ENCODE measurements at places on chromosomes 4 and X.

GRCh38 chr4:130705023-130705422 is 1609.1 kb downstream of the C4orf33 start:
- peak; percentile 4 for DNase-seq

- peak; percentile 37 for DNase-seq
Observed at GRCh38 chr4:20493761-20494353, 206.4 kb upstream of the PACRGL start.

DNA sequence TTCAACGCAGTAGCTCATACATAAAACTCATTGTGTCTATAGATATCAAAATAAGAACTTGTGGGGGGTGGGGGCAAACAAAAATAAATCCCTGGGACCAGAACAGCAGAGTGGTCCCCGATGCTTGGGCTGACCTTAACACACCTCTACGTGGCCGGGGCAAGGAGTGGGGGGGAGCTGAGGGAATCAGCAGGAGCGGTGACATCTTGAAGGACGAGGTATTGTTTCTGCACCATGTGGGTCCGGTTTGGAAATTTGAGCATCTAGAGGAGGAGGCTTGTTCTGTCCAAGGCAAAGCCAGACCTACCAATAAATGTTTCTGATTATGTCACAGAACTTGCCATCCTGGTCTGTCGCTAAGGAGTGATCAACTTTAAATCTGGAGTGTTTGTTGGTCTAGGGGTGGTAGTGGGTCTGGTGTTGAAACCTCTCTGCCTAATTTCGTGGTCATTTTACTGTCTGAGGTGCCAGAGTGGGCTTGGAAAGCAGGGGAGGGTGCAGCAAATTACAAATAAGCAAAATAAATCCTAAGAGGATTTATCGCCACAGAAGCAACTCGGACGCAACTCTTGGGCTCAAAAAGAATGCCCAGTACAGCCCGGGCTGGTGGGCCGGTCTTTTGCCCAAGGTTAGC is 774 bp upstream of the RAPGEF2 start:
- peak; percentile 18 for DNase-seq

GRCh38 chr4:85776579-85776978 is 301.6 kb downstream of the ARHGAP24 start:
- DNase-seq: peak; percentile 94

- DNase-seq: no peak
Observed at GRCh38 chrX:123817288-123817894, 42.5 kb upstream of the XIAP start.

GRCh38 chr4:92254767-92255442 is 48.9 kb upstream of the GRID2 start:
- DNase-seq: no peak

GRCh38 chrX:15475486-15475885 is 17.6 kb downstream of the PIR start:
- no peak for DNase-seq

DNA sequence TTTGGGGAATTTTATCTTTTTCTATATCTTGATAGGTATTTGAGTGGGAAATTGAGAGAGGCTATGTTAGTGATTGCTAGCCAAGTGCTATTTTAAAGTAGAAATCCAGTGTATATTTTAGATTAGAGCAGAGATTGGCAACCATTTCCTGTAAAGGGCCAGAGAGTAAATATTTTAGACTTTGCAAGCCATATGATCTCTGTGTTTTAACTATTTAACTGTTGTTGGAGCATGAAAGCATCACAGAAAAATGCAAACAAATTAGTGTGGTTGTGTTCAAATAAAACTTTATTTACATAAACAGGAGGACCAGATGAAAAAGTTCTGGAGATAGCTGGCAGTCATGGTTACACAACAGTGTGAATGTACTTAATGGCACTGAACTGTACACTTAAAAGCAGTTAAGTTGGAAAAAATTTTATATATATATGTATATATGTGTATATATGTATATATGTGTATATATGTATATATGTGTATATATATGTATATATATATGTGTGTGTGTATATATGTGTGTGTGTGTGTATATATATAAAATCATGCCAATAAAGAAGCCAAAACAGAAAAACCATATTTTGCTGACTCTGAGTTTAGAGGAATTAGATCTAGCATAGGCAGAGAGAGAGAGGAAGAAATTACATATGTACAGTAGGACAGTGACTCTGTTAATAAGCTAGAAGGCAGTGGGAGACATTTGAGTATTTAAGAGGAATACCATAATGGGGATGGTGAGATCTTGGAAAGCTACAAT is 83.4 kb downstream of the TMEM164 start:
- peak; percentile 53 for DNase-seq

GRCh38 chrX:153374426-153374825 is 26.7 kb downstream of the PNMA6E start:
- DNase-seq: no peak

- no peak for DNase-seq
Observed at GRCh38 chrX:39156051-39156450, 354.8 kb downstream of the MID1IP1 start.

- DNase-seq: no peak
Observed at GRCh38 chr4:55617587-55618197, 18.4 kb downstream of the NMU start.

DNA sequence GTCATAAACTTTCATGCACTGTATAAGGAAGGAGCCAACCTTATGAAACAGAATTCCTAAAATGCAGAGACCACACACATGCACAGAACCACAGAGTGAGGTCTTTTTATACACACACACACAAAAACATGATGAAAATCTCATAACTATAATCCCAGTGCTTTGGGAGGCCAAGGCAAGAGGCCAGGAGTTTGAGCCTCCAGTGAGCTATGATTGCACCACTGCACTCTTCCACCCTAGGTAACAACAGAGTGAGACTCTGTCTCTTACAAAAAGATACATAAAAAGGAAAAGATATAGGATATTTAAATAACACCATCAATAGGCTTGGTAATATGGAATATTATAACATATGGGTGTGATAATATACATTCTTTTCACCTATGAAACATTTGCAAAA is 10.6 kb downstream of the FGA start:
- no peak for DNase-seq

DNA sequence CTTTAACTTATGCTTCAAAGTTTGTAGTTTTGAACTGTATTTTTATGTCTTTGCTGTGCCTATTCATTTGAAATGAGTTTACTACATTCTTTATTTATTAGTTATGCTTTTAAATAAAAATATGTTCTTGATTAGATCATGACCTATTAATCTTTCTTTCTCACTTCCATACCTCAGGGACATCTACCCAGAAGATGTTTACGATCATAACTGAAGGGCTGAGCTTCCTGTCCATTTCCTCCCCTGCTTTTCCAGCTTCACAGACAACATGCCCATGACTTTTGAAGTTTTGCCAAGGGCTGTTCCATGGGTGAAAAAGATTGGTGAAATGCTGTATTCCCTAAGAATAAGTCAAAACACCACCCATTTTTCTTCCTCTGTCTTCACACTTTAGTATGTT is 99.7 kb upstream of the DDIT4L start:
- DNase-seq: peak; percentile 25

- no peak for DNase-seq
Observed at GRCh38 chr4:150259861-150260567, 181.8 kb downstream of the DCLK2 start.

- no peak for DNase-seq
Observed at GRCh38 chr4:88809576-88810219, 112.1 kb upstream of the NAP1L5 start.

- DNase-seq: no peak
Observed at GRCh38 chr4:98861100-98861884, 67.6 kb downstream of the EIF4E start.

DNA sequence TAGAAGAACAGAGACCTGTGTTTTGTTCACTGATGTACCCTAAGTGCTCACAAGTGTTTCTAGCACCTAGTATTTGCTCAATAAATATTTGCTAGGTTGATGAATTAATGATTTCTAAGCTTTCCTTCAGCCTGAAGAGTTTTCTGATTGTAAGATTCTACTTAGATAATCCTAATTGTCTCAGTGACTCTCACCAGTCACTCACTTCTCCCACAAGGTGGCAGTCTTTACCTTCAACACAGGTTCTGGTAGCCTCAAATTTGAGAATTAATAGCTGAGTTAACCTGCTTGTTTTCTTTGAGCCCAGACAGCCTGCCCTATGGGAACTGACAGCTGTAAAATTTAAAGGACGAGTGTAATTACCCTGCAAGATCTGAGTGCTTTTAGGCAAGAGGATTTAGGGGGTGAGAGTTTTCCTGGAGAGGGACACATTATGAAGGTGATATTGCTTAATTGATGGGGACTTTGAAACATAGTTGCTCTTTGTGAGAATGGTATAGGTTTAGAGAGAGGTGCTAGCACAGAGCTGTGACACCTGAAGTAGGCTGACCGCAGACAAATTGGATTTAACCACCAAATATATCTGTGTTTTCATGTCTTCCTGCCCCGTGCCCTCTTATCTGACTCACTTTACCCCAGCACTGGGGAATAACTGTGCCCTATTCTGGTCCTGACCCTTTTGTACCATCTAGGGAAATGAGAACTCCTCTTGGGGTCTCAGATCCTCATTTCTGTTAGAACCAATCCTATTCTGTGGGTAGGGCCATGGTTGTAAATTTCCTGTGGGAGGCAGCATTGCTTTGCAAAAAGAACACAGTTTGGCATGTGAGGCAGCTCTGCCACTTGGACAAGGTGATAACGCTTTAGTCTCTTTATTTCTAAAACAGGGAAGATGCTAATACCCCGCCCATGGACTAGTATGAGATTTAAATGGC is 27.7 kb downstream of the CD38 start:
- peak; percentile 71 for DNase-seq

DNA sequence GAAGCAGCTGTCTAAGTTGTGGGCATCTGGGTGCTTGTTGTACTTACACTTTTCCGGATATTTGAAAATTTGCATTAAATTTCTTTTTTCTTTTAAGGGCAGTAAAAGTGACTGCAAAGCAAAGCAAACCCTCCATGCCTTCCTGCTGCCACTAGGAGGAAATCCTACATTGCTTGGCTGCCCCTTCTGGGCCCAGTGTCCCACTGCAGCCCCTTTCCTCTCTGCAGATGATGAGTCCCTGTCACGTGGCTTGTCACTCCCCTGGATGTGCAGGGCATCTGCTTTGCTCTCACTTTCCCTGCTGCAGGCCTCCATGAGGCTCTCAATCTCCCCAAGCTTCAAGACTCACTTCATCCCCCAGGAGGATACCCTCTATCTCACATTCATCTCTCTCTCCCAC is 12.7 kb downstream of the TSR2 start:
- peak; percentile 57 for DNase-seq

DNA sequence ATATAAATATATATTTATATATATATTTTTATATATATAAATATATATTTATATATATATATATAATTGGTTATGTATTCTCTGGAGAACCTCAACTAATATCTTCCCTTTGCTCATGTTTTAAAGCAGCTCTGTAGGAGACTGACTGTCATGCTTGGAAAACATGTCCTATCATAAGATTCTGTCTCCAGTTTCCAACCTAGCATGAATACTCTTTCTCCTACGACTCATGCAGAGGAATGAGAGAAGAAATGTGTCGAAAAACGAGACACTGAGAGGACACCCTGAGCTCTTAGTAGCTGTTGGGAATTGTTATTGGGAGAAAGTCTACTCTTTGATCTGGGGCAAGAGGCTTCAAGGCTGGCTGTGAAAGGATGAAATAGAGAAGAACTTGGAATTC is 166.5 kb upstream of the SLIT2 start:
- peak; percentile 6 for DNase-seq

- no peak for DNase-seq
Observed at GRCh38 chr4:160276785-160277325, 1174.0 kb downstream of the RAPGEF2 start.

- DNase-seq: no peak
Observed at GRCh38 chrX:79153348-79153747, 8.9 kb downstream of the GPR174 start.

- DNase-seq: peak; percentile 6
Observed at GRCh38 chr4:48777739-48778138, 2.3 kb downstream of the FRYL start.

DNA sequence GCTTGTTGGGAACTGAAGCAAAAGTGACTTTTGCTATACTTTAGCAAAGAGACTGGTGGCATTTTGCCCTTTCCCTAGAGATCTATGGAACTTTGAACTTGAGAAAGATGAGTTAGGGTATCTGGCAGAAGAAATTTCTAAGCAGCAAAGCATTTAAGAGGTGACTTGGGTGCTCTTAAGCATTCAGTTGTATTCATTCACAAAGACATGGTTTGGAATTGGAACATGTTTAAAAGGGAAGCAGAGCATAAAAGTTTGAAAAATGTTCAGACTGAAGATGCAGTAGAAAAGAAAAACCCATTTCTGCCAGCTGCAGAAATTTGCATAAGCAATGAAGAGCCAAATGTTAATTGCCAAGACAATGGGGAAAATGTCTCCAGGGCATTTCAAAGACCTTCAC is 21.6 kb downstream of the AIMP1 start:
- no peak for DNase-seq

GRCh38 chrX:68867458-68868112 is 38.8 kb downstream of the EFNB1 start:
- no peak for DNase-seq

- peak; percentile 37 for DNase-seq
Observed at GRCh38 chr4:8427761-8428287, 12.7 kb downstream of the ACOX3 start.

DNA sequence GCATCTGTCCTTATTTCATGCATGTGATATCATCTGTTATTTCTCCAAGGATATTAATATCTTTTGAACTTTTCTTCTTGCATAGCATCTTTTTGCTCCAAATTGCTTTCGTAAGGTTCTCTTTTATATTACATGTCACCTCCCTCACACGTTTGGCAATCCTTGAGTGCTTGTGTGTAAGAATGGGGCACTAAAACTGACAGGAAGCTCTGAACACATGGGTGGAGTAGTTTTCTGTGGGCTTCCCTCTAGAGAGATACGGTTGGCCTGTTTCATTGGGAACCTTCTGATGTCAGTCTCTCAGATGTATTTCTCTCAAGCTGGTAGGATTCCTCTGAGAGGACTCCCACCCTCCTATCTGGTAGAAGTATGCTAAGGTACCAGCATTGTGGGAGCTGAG is 223.0 kb downstream of the MID1 start:
- no peak for DNase-seq

DNA sequence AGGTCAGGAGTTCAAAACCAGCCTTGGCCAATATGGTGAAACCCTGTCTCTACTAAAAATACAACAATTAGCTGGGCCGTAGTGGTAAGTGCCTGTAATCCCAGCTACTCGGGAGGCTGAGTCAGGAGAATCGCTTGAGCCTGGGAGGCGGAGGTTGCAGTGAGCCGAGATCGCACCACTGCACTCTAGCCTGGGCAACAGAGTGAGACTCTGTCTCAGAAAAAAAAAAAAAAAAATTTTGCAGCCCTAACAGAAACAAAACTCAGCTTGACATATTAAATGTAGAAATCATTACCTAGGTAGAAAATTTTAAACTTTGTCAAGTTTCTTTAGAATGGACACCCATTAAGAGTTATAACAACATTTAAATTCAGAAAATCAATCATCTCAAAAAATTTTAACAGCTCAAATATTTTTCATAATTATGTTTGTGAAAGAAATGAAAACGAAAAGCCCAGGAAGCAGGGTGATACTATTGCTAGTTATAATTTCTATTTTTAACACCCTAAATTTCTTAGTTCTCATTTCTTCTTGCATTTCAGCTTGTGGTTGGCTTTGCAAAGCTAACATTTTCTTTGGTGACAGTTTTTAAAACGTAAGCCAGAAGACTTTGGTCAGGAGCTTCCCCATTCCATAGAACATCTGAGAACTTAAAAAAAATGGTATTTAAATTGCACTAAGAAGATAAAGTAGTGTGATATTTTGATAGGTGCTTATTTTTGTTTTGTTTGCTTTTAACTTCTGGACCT is 33.3 kb upstream of the RBBP7 start:
- DNase-seq: no peak
